Lower lobe of right lung (tissue), 2 donors: ENCODE measurements at places on chromosomes 16 and 17.
A peak's percentile ranks its signal among the peaks of the same experiment; 100 is the strongest.

GRCh38 chr16:14302031-14302398 is 230.9 kb downstream of the MRTFB start:
- DNase-seq = no peak

DNA sequence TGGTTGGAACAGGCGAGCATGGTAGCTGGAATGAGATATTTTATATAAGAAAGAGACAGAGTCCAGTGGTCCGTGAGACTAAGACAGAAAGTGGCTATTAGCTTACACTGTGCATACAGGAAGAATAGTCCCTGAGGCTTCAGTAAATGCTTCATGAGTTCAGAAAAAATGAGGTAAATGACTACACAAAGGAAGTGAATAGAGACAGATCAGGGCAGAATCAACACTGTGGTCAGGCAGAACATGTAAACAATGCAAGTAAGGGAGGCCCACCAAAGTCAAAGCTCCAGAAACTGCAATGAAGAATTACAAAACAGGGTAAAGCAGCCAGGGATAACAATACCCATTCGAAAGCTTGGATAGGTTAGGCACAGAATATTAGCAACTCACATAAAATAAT is 4.8 kb downstream of the ABCA10 start:
- DNase-seq = no peak

GRCh38 chr16:30758988-30759491 is 2.8 kb downstream of the CFAP119 start:
- no peak for DNase-seq

- DNase-seq = peak; percentile 28
These were observed 64.4 kb downstream of the METRNL start for GRCh38 chr17:83143817-83144231.

DNA sequence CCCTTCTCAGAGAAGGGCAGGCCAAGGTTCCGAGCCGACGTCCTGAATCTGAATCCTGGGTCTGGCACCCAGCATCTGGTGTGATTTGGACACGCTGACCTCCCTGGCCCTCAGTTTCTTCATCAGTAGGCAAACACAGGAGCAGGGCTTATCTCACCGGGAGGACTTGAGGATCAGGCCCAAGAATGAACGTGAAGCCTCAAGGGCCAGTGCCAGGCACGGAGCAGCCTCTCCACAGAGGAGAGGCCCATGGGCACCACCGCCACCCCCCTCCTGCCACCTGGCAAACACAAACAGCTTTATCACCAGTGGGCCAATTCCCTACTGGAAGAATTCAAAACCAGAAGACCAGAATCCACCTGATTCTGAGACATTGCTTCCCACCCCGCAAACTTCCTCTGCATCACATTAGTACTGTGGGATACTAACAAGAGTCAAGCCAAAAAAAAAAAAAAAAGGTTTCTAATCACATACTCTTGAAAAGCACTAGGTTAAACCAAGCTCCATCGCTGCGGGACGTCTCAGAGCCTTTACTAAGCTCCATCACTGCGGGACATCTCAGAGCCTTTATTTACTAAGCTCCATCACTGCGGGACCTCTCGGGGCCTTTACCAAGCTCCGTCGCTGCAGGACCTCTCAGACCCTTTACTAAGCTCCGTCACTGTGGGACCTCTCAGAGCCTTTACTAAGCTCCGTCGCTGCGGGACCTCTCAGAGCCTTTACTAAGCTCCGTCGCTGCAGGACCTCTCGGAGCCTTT is 68.0 kb upstream of the DOC2B start:
- peak; percentile 52 for DNase-seq

DNA sequence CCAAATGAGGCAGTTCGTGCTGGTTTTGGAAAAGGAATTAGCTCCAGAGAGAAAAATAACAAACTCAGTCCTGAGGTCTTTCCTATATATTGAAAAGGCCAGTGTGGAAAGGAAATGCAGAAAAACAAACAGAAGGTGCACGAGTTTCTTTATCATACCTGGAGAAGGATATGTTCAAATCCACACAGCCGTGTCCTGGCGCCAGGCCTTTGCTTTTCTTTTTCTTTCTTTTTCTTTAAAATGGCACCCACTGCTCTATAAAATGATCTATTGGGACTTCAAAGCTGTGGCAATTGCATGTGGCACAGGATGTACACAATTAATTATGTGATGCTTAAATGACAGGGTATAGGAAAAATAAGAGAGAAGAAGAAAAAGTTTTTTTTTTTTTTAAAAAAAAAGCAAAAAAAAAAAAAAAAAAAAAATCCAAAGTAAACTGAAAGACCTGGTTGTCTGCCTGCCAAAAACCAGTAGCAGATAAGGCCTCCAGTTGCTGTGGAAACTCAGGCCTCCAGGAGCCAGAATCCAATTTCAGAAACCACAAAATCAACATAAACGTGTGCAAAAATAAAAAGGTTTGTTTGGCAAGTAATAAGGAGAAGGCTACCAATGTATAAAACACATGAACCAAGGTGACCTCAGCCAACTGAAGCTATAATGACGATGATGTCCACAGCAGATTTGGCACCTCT is 957.6 kb upstream of the SOX9 start:
- DNase-seq = no peak
